ENCODE measurements at places on chromosomes 12 and 14.

DNA sequence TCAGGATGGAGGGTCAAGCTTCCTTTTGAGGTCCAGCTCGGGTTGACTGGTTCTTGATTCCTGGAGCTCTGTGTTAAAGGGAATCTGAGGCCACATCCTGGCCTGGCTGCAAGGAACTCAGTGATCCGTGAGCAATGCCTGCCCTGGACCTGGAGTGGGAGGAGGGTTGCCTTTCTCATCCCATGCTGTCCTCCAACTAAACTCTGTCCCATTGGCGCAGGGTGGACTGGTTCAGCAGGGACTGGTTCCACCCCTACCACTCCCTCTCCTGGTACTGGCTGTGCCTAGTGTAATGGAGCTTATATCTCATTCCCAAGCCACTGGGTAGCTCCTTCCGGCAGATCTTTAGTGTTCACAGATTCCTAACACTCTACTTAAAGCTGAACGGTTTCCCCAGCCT lies 3.9 kb upstream of the CMKLR1 start:
- no peak for DNase-seq

DNA sequence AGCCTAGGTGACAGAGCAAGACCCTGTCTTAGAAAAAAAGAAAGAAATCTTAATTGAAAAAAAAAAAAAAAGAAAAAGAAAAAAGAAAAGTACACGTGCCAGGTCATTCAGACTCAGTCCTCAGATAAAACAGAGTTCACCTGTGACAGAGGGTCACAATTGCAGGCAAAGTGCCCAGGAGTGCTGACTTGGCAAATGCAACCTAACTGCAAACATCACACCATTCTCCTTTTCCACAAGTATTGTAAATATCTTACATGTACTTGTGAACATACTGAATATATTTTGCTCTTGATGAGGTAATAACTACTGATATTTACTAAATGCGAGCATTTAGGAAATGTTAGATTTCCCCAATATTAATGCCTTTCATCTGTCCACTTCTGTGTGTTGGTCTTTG lies 9.0 kb upstream of the COL2A1 start:
- no peak for DNase-seq

DNA sequence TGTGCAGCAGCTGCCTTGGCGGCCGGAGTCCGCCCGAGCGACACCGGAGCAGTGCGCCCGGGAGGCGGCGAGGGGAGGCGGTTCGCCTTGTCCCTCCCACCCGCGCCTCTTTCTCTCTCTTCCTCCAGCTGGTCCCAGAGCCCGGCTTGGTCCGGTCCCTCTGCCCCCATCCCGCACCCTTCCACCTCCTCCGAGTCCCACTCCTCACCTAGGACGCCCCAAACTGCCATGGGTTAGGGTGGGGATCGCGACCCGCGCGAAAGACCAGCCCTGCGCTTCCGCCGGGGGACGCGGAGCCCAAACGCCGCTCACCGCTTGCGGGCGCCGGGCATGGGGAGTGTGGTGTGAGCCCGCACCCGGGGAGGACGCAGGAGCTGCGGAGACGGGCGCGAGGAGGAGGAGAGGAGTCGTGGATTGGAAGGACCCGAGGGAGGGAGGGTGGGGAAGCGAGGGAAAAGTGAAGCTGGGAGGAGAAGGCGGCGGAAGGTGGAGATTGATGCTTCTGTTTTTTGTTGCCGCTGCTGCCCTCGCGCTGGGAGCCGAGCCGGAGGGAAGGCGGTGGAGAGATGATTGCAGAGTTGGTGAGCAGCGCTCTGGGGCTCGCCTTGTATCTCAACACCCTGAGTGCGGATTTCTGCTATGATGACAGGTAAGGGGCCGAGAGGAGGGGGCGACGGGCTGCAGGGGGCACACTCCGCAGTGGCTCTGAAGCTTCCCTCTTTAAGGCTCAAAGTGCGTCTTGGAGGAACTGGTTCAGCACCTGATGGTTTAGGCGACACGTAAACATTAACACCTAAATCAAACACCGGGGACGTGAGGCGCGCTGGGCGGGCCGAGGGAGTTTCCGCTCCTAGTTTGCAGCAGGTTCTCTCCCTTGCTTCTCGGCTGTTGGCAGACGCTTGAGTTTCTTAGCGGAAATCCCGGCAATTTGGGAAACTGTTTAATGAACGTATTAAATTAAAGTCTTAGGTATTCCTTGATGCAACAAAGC lies 610 bp downstream of the TMTC2 start:
- DNase-seq: peak; percentile 28

DNA sequence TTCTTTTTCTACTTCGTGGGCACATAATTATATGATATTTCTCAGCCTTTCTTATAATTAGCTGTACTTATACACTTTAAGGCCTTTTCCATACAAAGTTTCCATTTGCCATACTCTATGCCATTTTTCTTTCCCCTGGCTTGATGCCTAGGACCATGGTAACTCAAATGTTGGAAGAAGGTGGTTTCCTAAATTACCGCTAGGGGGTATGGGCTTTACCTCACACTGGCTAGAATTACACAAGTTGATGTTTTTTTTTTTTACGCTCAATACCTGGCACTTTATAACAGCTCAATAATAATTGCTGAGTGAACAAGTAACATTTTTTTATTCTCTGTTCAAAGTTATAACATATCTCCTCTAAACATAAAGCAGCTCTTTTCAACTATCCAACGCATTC lies 306.8 kb upstream of the LRFN5 start:
- DNase-seq: no peak

Data from stimulated activated CD4-positive, alpha-beta T cell treated with anti-CD3 and anti-CD28 coated beads, Interleukin-12 subunit alpha, Interleukin-12 subunit beta, amount 100 ng/mL, for 24 hours (primary cell).